ENCODE measurements at places on chromosomes 1 and 21.

- no peak for DNase-seq
Observed at GRCh38 chr21:39385299-39386145, 36.6 kb upstream of the HMGN1 start.

DNA sequence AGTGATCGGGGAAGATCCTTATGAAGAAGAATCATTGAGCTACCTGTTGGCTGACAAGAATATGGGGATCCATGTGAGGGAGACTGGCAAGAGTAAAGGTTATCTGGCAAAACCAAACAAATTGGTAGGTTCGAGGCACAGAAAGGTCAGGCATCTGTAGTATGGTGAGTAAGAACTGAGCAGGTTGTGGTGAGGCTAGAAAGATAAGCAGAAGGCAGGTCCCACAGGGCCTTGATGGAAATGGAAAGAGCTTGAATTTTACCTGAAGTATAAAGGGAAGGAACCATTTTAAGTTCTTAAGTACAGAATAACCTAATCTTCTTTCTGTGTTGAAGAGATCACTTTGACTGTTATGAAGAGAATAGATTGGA, 11.1 kb downstream of the PTPRC start:
- DNase-seq = no peak

DNA sequence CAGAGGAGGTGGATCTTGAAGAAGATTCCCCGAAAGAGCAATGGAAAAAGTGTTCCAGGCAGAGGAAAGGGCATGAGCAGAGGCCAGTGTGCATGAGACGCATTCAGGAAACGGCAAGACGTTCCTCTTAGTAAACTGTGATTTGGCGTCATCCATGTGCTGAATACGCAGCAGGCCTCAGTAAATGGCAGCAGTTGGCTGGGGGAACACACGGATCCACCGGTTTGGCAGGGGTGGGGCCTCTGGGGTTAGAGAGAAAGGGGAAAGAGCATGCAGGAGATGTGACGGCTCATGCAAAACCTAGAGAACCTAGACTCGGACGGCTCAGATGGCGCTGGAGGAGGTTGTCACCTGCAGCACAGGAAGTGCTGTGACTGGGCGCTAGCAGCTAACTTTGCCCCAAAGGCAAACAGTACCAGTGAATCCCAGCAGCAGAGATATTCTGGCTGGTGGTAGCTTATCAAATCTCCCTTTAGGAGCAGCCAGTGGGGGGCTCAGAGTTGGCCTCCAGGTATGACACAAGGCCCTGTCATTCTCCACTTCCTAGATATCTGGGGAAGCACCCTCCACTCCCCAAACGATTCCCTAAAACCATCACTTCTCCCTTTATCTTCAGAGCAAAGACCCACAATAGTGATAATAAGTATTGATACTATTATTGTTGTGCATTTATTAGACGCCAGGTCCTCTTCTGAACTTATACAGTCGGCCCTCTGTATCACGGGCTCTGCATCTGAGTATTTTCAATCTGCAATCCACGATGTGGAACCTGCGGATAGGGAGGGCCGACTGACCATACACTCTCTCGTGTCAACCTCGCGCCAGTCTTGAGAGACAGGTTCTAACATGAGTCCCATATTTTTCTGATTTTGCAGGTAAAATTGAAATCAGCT, 7.6 kb downstream of the LAPTM5 start:
- DNase-seq = peak; percentile 90

DNA sequence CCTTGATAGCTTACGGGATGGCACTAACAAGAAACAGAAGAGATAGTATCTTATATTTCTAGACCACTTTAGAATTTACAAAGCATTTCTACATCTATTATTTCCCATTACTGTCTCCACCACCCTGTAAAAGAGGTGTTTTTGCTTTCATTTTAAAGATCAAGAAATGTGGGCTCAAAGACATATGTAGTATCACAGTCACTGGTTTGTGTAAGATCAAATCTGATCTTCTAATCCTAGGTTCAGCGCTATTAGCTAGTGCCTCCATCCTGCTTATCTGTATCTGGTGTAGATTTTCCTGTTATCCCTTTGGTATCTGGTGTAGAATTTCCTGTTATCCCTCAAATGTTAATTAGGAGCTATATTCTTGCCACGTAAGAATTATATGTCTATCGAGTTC, 23.6 kb upstream of the ZRANB2 start:
- DNase-seq = no peak

DNA sequence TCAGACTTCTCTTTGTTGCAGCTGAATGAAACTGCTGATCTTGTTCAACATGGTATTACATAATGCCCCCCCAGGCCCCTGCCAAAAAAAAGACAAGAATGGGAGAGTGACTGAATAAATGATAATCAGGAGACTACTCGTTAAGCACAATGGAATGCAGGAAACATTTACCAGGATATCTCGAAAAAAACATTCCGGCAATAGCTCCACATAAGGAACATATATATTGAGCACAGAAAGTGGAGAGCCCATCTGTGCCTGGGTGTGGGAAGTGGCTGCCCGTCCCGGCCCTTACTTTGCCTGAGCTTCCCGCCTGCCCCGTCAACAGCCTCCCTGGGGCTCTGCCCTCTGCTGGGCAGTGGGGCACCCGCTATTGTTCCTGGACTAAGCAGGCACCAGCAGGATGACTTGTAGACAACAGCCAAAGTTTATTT, 13.3 kb downstream of the TRIM11 start:
- no peak for DNase-seq

- peak; percentile 78 for DNase-seq
Observed at GRCh38 chr1:89363196-89363595, 663 bp upstream of the GBP6 start.

GRCh38 chr1:89884718-89885596, 64.1 kb downstream of the LRRC8D start:
- no peak for DNase-seq

- DNase-seq = no peak
Observed at GRCh38 chr1:170410401-170411166, 121.4 kb upstream of the GORAB start.

GRCh38 chr1:205355075-205355453, 1.7 kb downstream of the KLHDC8A start:
- no peak for DNase-seq

DNA sequence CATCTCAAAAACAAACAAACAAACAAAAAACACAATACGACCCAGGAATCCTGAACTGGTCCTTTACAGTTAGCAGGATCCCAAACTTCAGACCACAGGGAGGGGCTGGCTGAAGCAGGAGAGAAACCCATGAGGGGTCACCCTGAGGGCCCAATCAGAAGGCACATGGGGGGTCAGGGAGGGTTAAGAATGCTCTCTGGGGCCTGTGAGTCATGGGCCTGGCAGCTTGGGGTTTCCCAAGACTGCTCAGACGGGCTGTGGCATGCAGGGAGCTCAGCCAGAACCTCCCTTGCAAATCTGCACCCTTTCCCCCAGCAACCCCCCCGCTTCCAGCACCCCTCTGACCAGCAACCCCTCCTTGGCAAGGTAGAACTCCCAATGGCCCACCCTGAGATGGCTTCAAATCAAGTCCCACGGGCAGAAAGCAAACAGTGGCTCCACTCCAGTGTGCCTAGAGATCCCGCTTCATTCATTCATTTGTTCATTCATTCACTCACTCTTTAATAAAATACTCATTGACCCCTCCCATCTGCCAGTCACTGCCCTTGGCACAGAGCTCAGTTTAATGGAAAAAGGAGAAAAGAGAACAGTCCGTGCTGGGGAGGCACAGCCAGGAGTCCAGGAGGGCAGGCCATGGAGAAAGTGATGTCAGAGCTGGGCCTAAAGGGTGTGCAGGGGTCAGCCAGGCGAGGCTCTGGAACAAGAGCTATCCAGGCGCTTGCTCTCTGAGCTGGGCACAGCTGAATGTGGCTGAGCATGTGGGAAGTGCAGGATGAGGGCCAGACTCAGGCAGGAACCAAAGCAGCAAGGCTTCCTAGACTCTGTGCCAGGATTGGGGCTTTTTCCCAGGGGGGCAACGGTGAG, 8.2 kb downstream of the UQCRHL start:
- no peak for DNase-seq

GRCh38 chr1:40030528-40031135, 9.9 kb upstream of the CAP1 start:
- no peak for DNase-seq

- no peak for DNase-seq
Observed at GRCh38 chr1:21082073-21082472, 94.6 kb downstream of the EIF4G3 start.

- no peak for DNase-seq
Observed at GRCh38 chr1:3333903-3334302, 120.6 kb upstream of the ARHGEF16 start.

DNA sequence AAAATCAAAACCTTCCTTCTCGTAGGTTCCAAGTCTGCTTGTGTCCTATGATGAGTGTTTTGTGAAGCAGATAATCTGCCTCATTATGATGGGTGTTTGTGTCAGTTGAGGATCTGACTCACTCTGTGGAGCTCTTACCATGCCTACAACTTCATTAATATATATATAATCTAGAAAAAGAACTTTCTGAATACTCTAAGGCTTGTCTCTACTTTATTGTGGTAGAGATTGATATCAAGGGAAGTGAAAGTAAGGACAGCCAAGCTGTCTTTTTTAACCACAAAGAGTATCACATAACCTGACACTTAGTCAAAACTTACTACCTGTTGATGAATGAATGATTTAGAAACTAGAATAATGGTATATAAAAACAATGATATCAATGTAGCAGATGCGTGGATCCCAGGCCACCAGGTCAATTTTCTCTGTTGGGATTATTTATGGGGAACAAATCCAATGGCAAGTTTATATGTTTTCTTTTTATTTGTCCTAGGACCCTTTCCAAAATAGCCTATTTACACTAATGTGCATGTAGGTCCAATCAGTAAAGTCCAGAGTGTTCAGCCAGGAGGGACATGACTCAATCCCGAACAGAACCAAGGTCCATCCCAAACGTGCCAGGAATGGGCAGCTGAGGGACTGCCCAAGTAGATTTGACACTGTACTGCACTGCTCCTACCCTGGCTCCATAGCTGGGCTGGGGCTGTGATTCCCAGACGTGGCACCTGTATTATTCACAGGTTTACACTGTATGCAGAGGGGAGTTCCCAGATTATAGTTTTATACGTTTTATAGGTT, 182.3 kb upstream of the GREM2 start:
- DNase-seq = peak; percentile 37

- DNase-seq = peak; percentile 95
Observed at GRCh38 chr1:156154317-156154749, 948 bp downstream of the SEMA4A start.

DNA sequence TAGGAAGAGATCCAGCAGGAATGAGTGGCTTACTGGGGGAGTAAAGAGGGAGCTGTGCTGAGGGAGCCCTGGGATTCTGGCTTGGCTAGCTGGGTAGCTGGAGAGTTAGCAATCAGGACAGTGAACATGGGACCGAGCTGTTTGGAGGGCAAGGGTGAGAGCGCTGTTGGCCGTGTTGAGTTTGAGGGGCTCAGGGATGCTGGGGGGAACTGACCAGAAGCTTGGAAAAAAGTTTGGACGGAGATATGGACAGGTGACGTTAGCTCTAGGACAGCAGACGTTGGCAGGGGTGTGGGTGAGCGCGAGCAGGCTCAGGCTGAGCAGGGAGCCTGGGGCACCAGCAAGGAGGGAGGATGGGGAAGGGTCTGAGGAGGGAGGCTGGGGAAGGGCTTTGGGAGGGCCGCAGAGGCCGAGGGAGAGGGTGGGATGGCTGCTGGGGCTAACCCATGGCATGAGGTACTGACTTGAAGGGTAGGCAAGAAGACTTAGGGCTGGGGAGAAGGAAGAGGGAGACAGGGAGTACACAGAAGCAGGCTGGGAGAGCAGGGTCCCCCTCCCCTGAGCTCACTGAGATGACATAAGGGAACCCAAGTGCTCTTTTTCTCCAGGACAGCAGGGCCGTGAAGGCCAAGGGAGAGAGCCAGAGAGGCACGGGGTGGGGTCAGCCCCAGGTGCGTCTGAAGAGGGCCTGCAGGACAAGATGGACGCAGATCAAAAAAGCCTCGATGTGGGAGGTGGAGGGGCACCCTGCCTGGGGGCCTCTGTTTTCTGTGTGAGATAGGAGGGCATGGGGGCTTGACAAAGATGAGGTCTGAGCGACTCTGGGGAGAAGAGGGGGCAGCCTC, 8.2 kb downstream of the SH2D2A start:
- no peak for DNase-seq

GRCh38 chr1:108016451-108016920, 51.5 kb upstream of the VAV3 start:
- DNase-seq = no peak

GRCh38 chr1:206793620-206794019, 21.3 kb upstream of the IL10 start:
- no peak for DNase-seq

- DNase-seq = no peak
Observed at GRCh38 chr1:29753771-29754572, 517.6 kb downstream of the PTPRU start.

GRCh38 chr1:19955534-19956170, 23.8 kb downstream of the PLA2G2A start:
- DNase-seq = no peak

DNA sequence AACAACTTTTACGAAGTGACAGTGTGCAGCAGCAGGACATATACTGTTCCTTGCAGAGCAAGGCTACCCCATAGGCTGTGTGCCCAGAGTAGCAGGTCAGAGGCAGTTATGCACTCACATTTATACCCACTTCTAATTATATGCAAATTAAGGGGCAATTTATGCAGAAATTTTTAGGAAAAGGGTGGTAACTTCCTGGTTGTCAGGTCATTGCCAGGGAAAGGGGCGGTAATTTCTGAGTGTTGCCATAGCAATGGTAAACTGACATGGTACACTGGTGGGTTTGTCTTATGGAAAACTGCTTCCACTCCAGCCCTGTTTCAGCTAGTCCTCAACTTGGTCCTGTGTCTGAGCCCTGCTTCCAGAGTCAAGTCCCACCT, 12.0 kb upstream of the SLAMF1 start:
- no peak for DNase-seq

DNA sequence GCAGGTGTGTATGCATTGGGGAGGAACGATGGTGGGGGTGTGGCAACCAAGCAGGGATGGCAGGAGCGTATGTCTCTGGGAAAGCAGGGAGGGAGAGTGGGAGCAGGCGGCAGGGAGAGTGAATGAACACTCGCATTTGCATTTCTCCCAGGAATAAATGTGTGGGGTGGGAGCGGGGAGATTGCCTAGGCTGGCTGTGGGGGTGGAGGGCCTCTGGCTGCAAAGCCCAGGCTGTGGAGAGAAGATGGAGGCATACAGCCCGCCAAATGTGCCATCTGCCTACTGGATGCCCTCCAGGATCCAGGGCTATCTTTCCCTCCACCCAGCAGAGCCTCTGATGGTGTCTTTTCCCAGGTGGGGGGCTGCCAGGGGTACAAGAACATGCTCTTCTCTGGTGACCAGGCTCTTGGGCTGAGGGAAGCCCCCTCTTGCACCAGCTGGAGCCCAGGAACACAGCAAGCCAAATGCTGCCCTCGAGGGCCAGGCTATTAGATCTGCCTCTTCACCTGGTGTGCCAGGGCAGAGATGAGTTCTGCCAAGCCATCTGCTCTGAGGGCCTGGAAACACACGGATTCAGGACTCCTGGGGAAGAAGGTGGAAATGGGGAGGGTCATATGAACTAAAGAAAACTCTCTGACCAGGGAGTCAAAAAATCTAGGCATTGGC, 1.7 kb upstream of the OPTC start:
- DNase-seq = no peak

GRCh38 chr1:169025412-169025811, 81.1 kb upstream of the ATP1B1 start:
- DNase-seq = no peak

- no peak for DNase-seq
Observed at GRCh38 chr1:108831225-108831624, 25.7 kb downstream of the AKNAD1 start.

- no peak for DNase-seq
Observed at GRCh38 chr1:39886757-39887231, 3.5 kb upstream of the TRIT1 start.
